Putamen (tissue), 1 donor: ENCODE measurements at places on chromosomes 11 and 22.

DNA sequence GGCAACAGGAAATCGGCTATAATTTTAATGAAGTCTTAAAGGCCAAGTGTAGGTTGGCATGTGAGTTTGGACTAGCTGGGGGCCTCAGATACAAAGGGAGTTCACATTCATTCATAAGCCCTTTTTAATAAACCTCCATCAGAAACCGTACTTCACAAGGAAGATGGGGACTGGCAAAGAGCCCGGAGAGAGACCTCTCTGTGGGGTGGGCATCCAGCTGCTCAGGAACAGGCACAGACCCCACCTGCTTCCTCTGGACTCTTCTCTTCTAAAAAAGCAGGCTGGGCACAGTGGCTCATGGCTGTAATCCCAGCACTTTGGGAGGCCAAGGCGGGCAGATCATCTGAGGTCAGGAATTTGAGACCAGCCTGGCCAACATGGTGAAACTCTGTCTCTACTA lies 3.9 kb upstream of the ARFGAP3 start:
- no peak for DNase-seq

DNA sequence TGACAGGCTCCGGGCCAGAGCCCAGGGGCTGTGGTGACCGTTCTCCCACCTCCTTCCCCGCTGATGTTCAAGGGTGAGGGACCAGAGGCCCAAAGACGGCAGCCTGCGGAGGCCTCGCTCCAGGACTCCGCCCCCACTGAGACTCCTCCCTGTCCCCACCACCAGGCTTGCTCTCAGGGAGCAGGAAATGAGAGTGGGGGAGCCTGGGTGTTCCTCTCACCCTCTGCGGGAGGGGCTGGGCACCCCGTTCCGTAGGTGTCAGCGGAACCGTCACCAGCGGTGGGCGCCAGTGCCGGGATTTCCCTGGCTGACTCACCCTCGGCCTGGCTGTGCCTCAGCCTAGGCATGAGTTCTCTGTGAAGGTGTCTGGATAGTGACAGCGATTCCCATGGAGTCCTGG lies 15.7 kb downstream of the DAGLA start:
- peak; percentile 59 for DNase-seq

DNA sequence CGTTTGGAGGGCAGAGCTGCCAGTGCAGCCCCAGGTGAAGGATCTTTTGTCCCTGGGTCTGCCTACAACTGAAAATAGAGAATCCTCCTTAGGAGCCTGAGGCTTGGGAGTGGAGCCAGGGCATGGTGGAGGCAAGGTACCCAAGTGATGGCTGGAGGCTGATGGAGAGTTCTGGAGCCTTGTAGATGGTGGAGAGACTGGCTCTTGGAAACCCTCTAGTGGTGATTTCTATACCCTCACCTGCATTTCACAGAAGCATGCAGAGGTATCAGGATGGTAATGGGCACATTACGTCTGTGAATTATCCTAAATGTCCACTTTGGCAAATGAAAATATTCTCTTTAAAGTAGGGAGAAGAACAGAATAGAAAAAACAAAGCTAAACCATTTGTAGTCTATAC lies 44.4 kb downstream of the INSC start:
- no peak for DNase-seq

DNA sequence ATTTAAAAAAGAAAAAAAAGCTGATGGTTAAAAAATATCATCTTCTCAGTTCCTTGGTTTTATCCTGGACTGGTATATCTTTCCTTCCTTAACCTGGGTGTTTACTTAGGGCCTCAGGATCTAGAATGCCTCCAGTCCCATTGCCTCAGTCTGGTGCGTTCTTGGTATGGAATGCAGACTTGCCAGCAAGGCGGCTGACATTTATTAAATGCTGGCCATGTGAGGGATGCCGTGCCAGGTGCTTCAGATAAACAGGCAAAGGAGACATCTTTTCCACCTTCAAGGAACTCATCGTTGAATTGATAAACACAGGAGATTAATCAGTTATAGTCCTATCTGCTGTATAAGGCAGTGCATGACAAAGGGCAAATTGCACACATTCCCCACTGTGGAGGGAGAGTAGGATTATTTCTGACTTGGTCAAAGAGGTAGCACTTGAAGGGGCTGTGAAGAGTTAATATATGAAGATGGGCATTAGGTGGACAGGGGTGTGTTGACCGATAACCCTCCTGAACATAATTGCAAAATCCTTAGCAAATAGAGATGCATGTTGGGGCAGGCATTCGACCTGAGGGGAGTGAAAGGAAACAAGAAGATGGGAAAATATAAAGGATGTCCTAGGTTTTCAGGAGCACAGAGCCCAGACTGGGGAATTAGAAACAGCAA lies 54.4 kb downstream of the ALX4 start:
- DNase-seq, result no peak

- DNase-seq, result no peak
Measured at GRCh38 chr11:26950260-26950719, 43.6 kb upstream of the FIBIN start.

GRCh38 chr11:58525037-58525614 lies 17.2 kb upstream of the OR5B21 start:
- DNase-seq, result peak; percentile 11

DNA sequence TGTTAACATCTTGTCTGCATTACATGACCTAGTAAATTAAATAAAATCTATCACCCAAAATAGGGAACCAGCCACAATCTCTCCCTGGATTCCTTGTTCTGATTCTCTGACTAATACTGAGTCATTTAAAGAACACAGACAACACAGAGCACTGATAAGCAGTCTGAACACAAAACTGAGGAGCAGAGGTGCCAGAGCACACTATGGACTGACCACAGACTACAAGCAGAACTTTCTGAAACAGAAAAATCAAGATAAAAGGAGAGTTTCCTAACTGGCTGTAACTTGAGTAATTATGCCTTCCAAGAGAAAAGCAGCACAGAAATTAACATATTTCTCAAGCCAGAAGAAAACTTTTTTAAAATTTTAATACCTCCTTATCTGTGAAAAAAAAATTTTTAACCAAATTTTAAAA lies 128.8 kb downstream of the SGSM3 start:
- DNase-seq, result no peak

DNA sequence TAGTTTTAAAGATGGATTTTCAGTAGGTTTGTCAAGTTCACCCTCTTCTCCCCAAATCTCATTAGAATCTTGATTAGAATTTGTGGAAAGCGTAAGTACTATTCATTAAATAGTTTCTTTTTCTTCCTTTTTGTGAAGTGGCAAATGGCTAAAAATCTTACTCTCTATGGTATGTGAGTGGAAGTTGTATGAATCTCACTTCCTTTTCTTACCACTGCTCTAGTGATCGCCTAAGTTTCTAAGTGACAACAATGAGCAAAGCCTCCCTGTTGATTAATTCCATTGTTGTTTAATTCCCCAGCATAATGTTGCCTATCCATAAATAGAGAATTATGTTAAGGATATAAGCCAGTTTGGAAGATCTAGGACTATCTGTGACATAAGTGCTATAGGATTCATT lies 82.7 kb downstream of the PGR start:
- no peak for DNase-seq

DNA sequence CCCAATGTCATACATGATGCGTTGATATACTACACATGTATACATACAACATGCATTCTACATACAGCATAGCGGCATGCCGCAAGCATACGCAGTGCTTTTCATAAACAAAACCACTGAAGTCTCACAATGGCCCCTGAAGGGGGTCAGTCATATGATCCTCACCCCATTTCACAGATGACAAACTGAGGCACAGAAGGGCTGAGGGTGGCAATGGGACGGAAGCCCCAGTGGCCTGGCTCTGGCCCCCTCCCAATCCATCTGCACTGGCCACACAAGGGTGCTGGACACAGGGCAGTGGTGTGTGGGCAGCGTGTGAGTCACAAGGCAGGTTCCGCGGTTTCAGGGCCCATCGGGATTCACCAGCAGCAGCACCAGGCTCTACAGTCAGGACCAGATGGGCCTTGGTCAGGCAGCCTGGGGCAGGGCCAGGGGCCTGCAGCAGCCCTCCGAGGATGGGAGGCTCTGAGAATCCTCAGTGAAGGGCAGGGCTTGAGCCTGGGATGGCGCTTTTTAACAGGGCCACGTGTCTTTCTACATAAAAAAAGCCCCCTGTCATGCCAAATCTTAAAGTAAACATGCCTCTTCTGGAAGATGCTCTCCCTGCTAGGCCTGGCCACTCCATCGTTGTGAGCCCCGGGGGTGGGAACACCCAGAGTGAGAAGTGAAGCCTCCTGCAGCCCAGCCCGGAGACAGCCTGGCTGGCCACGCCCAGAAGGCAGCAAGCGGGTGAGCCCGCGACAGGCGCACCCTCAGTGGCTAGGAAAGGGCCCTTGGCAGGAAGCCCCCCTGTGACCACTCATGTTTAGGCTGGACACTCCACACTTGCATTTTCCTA lies 206.5 kb downstream of the CTTN start:
- no peak for DNase-seq

- DNase-seq, result peak; percentile 67
Measured at GRCh38 chr11:83070731-83071566, 748 bp downstream of the RAB30 start.

DNA sequence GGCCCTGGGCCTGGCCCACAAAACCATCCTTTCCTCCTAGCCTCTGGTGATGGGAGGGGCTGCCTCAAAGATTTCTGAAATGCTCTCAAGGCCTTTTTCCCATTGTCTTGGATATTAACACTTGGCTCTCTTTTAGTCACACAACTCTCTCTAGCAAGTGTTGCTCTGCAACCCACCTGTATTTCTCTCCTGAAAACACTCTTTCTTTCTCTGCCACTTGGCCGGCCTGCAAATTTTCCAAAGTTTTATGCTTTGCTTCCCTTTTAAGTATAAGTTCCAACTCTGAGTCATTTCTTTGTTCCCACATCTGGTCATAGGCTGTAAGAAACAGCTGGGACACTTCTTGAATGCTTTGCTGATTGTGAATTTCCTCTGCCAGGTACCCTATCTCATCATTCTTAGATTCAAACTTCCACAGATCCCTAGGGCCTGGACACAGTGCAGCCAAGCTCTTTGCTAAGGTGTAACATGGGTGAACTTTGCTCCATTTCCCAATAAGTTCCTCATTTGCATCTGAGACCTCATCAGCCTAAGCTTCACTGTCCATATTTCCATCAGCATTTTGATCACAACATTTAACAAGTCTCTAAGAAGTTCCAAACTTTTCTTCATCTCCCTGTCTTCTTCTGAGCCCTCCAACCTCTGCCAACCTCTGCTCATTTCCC lies 93.8 kb downstream of the TRIM29 start:
- no peak for DNase-seq

GRCh38 chr22:29071261-29072045 lies 1.4 kb upstream of the KREMEN1 start:
- no peak for DNase-seq

GRCh38 chr11:46604796-46605195 lies 11.0 kb upstream of the AMBRA1 start:
- DNase-seq, result no peak

DNA sequence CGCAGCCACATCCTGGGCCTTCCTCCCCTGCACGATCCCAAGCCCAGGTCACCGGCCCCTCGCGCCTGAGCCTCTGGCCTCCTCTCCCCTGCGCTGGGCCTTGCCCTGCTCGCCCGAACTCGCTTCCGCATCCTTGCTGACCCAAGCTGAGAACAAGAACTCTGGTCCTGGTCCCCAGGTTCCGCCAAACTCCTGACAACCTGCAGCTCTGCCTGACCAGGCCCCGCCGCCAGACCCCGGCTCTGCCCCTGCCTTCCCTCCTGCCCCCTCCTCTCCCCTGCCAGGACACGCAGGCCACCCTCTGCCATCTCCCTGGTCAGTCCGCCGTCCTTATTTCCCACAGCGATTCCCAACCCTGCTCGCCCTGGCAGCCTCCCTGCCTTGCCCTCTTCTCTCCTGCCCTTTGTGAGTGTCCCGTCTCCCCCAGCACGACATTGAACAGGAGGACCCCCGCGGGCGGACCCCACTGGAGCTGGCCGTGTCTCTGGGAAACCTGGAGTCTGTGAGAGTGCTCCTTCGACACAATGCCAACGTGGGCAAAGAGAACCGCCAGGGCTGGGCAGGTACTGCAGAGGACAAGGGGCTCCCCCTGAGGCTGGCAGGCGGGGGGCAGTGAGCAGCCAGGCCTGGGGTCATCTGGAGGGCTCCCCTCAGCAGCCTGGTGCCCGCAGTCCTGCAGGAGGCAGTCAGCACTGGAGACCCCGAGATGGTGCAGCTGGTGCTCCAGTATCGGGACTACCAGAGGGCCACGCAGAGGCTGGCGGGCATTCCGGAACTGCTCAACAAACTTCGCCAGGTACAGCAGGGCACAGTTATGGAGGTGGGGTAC lies 762 bp downstream of the ANKRD13D start:
- no peak for DNase-seq

DNA sequence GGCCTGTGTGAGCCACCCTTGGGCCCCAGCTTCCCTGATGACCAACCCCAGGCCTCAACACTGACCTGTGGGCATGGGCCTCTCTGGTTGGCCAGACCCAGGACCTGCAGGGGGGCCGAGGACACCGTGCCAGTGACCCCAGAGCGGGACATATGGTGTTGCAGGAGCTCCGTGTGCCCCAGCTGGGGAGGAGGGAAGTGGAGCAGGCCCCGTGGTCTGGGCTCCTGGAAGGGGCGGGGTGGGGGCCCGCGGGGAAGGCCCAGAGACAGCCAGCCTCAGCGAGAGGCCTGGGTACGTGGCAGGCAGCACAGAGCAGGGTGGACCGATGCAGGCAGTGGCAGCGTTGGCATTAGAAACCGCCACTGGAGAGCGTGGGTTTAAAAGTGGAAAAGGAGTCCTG lies 22.2 kb downstream of the MUC6 start:
- no peak for DNase-seq

DNA sequence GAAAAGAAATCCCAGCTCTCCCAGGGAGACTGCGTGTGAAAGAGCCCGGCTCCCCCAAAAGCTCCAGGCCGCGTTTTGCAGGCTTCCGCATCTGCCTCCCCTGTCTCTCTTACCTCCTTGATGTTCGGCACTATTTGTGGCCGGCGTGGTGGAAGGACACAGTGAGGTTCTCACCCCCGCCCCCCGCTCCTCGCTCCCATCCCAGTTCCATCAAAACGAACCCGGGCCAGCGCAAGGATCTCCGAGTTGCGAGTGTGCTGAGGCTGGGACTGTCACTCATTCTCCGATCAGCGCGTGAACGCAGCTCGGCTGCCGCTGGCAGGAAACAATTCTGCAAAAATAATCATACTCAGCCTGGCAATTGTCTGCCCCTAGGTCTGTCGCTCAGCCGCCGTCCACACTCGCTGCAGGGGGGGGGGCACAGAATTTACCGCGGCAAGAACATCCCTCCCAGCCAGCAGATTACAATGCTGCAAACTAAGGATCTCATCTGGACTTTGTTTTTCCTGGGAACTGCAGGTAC lies at the start of gene NCAM1:
Gene NCAM1 (plus strand): TSS at position 275 of the 523 bp plus-strand sequence.
- DNase-seq, result peak; percentile 94

- no peak for DNase-seq
Measured at GRCh38 chr22:17920992-17921650, 103.2 kb downstream of the MICAL3 start.
